ENCODE measurements at places on chromosomes 2 and 18.

GRCh38 chr2:216665717-216666116, 29.6 kb downstream of the IGFBP5 start:
- no peak for DNase-seq

- peak; percentile 7 for DNase-seq
Measured at GRCh38 chr2:218125626-218126080, at the start of gene CXCR2. CXCR2 (plus strand) TSS chr2:218126028; CDS start chr2:218134802, 8,774 bp downstream.

DNA sequence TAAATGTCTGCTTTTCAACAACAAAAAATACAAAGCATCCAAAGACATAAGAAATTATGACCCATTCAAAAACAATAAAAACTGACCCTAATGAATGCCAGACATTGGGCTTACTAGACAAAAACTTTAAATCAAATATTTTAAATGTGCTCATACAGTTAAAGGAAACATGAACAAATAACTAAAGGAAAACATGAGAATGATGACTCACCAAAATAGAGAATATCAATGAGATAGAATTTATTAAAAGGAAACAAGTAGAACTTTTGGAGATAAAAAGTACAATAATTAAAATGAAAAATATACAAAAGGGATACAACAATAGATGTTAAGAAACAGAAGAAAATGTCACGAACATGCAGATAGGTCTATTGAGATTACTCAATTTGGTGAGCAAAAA, 110.6 kb downstream of the TRABD2A start:
- no peak for DNase-seq

GRCh38 chr18:65352186-65352585, 398.6 kb upstream of the CDH7 start:
- no peak for DNase-seq

DNA sequence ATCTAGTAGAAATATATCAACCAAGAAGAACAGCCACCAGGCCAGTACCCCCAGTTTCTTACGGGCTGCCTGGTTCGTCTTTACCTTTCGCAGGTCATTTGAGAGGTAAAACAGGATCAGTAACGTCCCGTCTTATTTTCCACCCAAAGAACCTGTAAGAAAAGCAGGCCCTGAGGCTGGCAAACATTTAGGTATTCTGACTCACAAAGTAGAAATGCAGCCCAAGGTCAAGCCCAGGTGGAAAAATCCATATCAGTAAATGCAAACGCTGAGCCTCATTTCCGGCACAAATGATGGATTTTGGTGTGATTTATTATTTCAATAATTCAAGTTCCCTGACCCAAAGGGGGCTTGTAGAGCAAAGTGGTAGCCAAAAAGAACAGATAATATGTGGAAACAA, 171.2 kb downstream of the ZNF516 start:
- no peak for DNase-seq
